ENCODE measurements at places on chromosomes 2 and 18.
A peak's percentile ranks its signal among the peaks of the same experiment; 100 is the strongest.

DNA sequence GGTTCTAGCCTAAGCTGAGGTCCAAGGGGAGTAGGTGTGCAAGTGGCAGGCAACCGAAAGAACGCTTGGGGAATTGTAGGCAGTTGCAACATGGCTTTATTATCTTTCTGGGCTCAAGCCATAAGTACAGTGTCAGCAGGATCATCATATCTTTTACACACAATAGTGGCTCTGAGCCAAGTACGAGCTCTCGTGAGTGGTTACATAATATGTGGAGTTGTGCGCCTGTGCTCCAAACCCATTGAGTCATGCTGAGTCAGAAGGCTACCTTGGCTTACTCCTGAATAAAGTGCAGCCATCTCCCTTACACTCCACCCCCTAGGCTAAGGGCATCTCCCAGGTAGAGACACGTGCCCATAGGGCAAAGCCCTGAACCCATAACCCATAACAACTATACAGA lies 233.9 kb downstream of the SATB2 start:
- no peak for DNase-seq

GRCh38 chr2:204110338-204110741 lies 173.8 kb downstream of the ICOS start:
- peak; percentile 15 for DNase-seq

DNA sequence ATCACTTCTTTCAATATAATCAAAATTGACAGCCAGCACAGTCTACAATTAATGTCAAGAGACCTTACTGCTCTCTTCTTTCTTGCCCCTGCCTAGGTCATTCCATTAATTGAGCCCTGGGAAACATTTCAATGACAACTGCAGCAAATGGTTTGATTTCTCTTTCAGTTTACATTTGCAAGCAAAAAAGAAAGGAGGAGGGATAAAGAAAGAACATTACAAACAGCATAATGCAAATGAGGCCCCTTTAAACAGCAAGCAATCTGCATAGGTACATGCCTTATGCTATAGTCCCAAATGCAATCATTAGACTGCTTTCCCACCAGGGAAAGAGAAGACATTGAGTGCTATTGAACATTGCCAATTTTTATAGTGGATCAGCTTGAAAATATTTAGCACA lies 655.0 kb upstream of the CDH2 start:
- DNase-seq, result no peak

DNA sequence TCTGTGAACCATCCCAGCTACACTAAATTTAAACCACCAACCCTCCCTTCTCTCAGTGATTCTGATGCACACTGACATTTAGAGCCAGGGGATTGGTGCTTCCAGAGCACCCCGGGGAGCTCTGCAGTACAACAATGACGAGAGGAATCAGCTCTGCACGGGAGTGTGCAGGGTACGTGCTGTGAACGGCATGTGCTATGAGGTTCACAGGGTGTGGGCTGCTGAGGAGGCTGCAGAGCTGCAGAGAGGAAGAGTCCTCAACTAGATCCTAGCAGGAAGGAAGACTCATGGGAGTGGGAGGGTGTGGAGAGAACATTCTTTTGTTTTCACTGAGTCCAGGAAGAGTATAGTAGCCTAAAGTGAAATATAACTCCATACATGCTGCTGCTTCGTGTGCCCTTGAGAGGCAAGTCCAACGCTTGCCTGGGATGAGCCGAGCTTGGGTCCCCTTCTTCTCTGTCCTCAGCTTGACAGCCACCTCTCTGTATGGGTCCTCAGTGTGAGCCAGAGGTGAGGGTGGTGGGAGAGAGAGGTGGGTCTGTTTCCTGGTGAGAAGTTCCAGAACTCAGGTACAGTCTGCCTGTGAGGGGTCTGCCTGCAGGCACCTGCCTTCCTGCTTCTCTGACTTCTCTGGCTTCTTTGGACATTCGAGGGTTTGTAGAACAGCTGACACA lies 118.8 kb downstream of the CTIF start:
- no peak for DNase-seq

DNA sequence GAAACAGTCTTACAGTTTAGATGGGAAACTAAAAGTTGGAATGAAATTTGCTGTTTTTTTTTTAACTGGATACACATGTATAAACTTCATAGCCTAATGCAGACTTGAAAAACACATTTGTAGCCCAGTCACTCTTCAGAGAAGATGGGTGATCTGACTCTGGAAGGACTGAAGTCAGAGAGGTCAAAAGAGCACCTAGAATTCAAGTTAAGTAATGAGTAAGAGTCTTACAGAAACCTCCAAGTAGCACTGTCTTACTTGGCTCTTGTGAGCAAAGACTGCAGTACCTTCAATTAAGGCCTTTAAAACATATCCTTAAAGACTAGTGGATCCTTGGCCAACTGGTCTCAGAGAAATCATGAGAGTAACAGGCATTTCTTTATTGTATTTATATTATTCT lies 41.9 kb downstream of the TRAPPC8 start:
- no peak for DNase-seq

Data from GM12891 (cell line).